ENCODE measurements at places on chromosomes 13 and 19. TPM values are rescaled to one million over a fixed set of nuclear protein-coding genes. Genes with fewer than 3 reads are reported as not detected.

The ZNF714 gene
- 2.9 TPM for polyA plus RNA-seq

The ZNF776 gene
- polyA plus RNA-seq = 22.1 TPM

The PDE4C gene
- 1.1 TPM for polyA plus RNA-seq

The ZNF208 gene
- 0.83 TPM for polyA plus RNA-seq

The RNF225 gene
- polyA plus RNA-seq = not detected

The ICAM4 gene
- 0.54 TPM for polyA plus RNA-seq

Data from small intestine (tissue), 16 donors.